ENCODE measurements at places on chromosomes 4 and X. TPM values are rescaled to one million over a fixed set of nuclear protein-coding genes. Genes with fewer than 3 reads are reported as not detected.

Gene ADH1A
- total RNA-seq: not detected

Gene KCNE5
- total RNA-seq: 0.98 TPM

Gene ETDA
- total RNA-seq: not detected

Gene PLXNA3
- total RNA-seq: 13.2 TPM

Gene DRD5
- total RNA-seq: not detected

Gene USP17L11
- not detected for total RNA-seq

Gene BTK
- not detected for total RNA-seq

Measured in subcutaneous preadipocyte (primary cell).